NCI-H1105 (cell line): ENCODE measurements at places on chromosomes 13 and 19.

DNA sequence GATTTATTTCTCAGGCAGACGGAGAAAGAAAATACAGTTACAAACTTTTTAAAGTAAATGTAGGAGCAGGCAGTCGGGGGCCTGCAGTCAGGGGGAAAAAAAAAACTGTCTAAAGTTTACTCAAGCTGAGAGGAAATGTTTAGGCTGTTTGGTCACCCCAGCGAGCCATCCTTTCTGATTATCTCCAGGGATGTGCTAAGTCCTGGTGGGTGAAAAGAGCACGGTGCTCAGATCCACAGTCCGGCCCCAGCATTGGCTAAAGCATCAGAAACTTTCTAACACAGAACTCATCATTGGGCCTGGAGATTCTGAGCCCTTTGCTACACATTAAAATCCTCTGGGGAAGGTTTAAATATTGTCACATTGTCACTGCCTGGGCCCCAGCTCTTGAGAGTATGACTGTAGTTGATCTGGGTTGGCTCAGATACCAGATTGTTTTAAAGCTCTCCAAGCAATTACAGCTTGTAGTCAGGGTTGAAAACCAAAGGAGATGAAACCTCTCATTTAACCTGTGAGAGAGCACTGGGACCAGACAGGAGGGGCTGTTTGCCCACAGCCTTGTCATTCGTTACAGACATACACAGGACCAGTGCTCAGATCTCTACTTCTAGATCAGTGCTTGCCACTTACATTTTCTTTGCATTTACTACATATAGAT, 131.1 kb upstream of the HTR2A start:
- no peak for DNase-seq

- DNase-seq: no peak
Observed at GRCh38 chr13:31441800-31442510, 242.2 kb downstream of the B3GLCT start.

DNA sequence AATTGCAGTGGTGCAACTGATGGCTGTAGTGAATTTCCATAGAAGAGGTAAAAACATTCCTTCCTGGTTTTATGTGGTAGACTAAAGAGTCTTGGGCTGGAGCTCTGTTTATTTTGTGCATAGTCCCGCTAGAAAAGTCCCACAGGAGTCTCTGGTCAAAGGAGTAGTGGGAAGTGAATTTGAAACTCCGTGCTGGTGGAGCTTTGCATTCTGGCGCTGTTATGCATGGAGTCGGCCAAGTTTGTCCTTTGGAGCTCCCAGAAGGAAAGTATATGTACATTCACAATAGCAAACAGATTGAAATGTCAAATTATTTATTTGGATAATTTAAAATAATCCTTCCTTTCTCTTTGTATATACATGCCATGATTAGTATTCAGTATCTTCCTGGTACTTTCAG, 296.5 kb downstream of the LMO7 start:
- DNase-seq: no peak

DNA sequence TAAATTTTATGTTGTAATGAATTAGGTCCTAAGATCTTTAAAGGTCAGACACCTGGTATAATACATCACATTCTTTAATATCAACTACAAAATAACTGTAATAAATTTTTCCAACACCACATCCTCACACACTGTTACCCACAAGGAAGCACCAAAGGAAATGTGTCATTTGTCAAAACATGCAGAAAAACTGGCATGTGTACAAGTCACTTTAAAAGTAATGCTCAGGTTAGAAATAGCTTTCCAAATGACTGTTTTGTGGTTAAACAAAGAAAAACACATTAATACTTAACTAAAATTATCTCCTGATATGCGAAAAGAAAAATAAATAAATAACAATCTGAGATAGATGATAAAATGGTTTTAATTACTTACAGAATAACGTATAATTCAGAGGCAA, 74.7 kb downstream of the MZT1 start:
- no peak for DNase-seq

- no peak for DNase-seq
Observed at GRCh38 chr13:19586904-19587634, 25.7 kb upstream of the TPTE2 start.

GRCh38 chr13:73767747-73768315, 366.4 kb downstream of the KLF12 start:
- DNase-seq: no peak

- no peak for DNase-seq
Observed at GRCh38 chr13:98533912-98534311, 43.0 kb downstream of the STK24 start.

- no peak for DNase-seq
Observed at GRCh38 chr13:71829547-71829946, 37.5 kb downstream of the DACH1 start.

- DNase-seq: no peak
Observed at GRCh38 chr19:1453525-1454364, 3.8 kb downstream of the APC2 start.

DNA sequence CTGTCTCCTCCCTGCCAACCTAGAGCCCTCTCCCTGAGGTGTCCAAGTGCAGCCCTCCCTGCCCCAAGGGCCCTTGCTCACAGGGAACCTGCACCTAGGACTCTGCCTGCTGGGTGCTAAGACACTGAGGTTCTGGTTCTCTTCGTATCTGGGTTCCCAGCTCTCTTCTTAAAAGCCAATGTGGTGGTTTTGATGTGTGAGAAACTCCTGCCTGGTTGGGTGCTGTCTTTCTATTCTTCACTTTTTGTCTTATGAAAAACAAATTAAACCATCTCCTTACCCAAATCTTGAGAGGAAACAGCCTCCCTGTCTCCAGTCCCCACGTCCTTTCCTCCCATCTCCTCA, 4.3 kb upstream of the KMT2B start:
- no peak for DNase-seq

GRCh38 chr13:74912898-74913297, 569.1 kb downstream of the TBC1D4 start:
- no peak for DNase-seq

DNA sequence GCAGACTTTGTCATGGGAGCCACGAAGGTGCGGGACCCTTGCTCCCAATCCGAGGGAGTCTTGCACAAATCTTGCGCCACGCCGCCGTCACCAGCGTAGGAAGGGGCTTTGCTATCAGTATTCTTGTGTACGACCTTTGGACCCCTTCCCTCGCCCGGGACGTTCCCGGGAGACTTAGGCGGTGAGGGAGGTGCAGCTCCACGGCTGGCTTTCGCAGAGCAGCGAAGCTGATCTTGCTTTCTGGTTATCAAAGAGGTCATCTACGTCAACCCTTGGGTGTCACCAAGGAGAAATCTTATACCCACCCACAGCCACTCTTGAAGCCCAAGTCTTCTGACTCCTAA, 583 bp downstream of the TECR start:
- DNase-seq: no peak

- DNase-seq: no peak
Observed at GRCh38 chr19:4559569-4559968, at the start of gene SEMA6B. Gene SEMA6B (minus strand): TSS chr19:4559684. CDS start chr19:4558457, 1,227 bp downstream.

DNA sequence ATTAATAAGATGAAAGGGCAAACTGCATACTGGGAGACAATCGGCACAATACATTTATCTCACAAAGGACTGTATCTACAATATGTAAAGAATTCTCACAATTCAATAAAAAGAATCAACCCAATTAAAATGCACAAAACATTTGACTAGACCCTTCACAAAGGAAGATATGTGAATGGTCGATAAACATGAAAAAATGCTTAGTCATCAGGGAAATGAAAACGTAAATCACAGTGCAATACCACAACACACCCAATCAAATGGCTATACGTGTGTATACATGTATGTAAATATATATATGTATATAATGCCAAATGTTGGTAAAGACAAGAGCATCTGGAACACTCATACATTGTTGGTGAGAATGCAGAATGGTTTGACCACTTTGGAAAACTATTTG, 21.9 kb upstream of the RFC3 start:
- DNase-seq: no peak

- DNase-seq: no peak
Observed at GRCh38 chr13:94382517-94382916, 97.0 kb downstream of the DCT start.

DNA sequence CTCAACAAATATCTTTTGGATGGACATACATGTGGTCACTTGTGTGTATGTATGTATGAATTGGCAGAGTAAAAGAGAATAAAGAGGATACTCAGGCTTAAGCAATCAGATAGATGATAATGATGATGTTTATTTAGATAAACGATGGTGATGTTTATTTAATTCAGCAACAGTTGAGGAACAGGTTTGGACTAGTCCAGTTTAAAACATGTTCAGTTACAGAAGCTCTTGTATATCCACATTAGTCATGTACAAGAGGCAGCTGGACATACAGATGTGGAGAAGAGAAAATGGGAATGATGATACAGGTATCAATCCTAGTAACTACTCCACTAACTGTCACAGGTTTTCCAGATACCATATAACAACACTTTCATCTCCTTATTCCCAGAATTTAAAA, 232.1 kb downstream of the DIAPH3 start:
- DNase-seq: peak; percentile 22

DNA sequence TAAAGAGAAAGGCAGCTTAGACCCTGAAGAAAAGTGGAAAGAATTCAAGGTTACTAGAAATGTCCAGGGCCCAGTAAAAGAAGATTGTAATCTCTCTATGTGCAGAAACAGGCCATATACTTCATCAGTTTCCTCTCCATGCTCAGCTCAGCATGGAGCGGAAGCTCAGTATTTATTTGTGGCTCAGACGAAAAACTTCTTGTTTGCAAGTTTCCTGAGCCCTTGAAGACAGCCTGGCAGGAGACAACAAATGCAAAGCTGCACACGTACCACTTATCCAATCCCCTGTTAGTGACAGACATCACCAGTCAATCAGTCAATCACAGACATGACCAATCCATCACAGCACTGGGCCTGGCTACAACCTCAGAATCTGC, 8.1 kb upstream of the KLF2 start:
- DNase-seq: no peak

DNA sequence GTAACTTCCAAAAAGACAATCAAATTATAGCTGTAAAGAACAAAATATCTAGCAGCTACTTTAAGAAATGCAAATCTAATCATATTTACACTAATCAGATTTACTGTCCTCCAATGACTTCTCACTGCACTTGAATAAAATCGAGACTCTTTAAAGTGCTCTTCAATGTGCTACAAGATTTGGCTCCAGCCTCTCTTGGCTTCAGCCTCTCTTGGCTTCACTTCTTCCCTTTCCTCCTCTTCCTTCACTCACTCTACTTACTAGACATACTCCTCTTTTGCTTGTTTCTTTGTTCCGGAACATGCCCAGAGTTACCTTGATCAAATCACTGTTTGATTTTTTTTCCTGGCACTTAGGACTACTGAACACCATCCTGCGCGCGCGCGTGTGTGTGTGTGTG, 495.4 kb downstream of the LMO7 start:
- no peak for DNase-seq

DNA sequence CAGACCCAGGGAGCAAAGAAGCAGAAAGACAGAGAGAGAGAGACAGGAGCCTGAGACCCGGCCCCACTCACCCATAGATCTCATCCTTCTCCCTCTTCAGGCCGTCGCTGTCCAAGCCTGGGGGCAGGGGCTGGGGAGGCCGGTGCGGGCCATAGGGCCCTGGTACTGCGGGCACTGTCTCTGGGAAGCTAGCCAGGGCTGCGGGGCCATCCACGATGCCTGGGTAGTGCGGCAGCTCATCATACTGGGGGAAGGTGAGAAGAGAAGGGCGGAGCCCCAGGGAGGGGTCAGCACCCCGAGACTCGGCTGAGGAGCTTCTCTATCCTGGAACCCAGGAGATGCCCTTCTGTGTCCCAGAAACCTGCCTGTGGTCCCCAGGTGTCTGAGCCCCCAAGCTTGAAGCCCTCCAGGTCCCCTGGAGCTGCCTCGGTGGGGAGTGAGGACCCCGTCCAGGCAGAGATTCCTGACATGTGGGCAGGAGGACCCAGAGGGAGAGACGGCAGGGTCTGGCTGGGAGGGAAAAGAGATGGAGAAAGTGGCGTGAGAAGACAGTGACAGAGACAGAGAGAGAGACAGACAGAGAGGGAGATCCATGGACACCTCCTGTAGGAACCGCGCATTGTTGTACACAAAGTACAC, 2.1 kb downstream of the MEIS3 start:
- no peak for DNase-seq

DNA sequence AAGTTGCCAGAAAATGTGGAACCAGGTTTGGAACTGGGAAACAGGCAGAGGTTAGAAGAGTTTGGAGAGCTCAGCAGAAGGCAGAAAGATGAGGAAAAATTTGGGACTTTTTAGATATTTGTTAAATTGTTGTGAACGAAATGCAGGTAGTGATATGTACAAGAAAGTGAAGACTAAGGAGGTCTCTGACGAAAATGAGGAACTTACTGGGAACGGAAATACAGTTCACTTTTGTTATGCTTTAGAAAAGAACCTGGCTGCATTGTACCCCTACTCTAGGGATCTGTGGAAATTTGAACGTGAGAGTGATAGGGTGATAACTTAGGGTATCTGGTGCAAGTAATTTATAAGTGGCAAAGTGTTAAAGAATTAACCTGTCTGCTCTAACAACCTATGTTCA, 632.4 kb downstream of the SLITRK5 start:
- no peak for DNase-seq

DNA sequence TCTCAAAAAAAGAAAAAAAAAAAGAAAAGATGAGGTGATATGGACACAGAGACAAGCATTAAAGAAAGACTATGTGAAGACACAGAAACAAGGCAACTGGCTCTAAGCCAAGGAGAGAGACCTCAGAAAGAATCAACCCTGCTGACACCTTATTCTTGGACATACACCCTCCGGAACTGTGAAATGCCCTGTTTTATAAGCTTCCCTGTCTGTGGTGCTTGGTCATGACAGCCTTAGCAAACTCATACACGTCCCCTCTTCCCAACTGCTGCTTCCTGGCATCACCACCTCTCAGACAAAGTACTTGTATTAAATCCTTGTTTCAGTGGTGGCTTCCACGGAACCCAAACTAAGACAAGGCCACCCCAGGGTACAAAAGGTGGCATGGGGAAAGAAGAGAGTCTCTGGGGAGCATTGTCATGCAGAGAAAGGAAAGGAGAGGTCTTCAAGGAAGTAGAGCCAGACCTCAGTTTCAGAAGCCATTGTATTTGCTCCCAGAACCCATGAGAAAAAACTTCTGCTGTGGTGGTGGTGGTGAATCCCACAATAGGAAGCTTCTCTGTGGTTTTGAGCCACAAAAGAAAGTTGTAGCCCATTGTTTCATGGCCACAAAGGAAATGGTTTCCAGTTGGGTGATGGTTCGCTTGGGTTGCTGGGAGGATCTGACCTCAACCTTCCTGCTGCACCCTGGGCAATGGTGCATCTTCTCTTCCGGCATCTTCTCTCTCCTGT, 16.3 kb upstream of the TSPAN16 start:
- DNase-seq: no peak

DNA sequence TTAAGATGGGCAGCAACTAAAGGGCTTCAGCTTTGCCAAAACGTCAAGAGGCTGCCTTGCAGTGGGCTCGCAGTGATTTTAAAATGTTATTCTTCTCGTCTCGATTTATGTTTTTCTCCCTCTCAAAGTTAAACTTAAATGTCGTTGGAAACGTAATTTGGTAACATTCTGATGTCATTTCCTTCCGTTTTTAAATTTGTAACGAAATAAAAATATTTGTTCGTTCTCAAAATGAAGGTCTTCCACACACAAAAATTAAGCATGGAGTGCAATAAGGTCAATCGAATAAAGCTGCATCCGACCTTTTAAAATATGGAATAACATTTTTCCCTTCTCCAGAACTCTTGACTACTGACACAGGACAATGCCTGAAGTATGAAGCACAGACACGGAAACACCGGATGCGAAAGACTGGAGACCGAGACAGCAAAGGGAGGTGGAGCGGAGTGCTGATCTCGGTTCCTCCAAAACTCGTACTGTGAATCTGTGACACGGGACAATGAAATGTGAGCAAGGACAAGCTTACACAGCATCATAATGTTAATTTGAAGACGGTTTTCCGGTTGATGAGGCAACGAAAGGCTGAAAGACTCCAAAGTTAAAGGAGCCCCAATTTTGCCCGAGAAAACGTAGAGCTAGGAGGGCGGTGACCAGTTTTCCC, 850 bp downstream of the MTMR6 start:
- DNase-seq: no peak
